Nephron progenitor cell (in vitro differentiated cells): ENCODE measurements at places on chromosomes 4 and X.

DNA sequence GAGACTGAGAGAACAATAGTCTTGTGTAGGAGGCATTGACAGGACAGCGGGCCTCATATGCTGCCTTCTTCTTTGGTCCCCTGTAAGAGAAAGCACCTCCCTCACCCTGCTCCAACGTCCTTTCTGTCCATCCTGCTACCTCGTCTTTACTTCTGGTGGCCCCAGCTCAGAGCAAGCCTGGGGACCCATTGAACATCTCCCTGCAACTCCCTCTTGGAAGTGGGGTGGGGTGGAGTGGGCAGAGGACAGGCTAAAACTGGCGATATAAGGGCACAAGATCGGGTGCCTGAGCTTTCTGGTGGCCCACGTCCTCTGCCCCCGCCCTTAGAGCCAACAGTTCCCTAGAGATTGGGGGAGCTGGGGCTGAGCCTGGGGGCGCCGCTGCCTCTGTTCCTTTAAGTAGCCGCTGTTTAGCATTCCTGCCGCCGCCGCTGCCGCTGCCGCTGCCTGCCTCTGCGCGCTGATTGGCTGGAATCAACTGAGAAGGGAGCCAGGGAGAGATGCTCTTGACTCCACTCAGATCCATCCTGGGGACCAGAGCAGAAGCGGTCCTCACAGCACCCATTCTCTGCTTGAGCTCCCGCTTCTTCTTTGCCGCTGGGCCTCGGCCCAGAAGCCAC, at the start of gene DLG3:
Gene DLG3, plus strand, starts transcription at position 510 of the 620 bp plus-strand sequence. CDS start 367 bp downstream, outside the sequence.
- DNase-seq: peak; percentile 67

DNA sequence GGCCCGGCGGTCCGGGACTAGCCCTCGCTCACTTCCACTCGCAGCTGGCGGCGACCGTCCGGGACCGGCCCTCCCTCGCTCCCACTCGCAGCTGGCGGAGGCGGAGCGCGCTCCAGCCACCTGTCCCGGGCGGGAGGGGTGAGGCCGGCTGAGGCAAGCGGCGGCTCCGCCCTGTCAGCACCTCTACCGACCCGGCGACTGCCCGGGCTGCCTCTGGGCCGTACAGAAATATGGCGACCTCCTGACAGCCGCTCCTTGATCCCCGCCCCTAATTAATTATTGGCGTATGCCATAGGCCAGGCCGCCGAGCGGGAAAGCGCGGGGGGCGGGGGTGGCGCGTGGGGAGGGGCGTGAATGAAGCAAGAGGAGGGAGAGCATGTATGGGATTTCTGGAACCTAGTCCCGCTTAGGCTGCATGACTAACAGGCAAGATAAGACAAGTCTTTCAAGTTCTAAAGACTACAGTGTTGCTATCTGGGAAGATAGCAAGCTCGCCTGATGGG, at the start of gene MORC4:
Gene MORC4, minus strand, starts transcription at position 200 of the 503 bp plus-strand sequence. CDS start 243 bp downstream, outside the sequence.
- DNase-seq: peak; percentile 70

GRCh38 chr4:72529148-72529822, 39.7 kb downstream of the ADAMTS3 start:
- no peak for DNase-seq

DNA sequence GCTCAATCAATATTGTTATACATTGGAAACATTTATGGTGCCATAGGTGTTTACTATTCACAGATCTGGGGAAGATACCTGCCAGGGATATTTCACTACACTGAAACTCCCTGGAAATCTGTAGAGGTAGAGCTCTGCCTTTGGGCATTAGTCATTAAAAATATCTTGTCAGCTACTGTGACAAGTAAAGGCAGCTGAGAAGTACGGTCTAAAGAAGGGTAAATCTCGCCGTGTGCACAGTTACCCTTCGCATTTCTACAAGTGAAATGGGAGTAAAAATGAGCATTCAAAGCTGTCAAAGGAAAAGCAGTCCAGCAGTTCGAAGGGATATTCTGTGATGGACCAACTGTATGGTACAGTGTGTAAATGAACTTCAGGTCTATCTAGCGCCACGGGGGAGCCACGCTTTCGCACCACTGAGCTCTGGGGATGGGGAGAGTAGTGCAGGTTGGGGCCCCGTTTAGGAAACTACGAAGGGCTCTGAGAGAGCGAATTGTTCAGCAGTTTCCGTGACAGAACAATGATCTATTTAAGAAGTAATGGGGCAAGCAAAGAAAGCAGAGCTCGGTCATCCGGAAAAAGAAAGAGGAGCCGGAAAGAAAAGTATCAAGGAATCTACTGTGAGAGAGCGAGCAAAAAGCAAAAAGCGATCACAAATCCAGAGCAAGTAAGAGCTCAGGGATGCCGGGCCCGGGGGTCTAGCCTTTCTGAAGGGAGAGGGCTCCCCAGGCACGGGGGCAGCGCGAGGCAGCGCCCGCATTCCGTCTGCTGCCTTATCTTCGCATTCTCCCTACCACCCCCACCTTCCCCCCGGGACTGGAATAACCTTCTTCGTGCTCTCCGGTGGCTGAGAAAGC, 646 bp downstream of the TIGD4 start:
- DNase-seq: peak; percentile 59

DNA sequence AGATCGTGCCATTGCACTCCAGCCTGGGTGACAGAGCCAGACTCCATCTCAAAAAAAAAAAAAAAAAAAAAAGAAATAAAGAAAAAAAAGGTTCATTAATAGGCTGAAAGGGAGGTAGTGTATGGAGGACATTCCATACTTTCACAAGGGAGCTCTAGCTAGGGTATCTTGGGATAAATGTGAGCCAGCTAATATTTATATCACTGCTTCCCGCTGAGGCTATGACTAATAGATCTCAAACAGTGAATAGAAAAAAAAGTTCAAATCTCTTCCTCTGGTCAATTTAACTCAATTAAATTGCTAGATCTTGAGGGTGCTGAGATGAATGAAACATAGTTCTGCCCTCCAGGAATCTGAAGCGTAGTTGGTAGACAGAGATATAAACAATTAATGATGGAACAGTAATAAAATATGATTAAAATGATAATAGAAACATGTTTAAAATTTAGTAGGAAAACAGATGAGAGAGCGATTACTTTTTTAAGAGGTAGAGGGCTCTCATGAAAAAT, 55.7 kb upstream of the SHISA3 start:
- no peak for DNase-seq

DNA sequence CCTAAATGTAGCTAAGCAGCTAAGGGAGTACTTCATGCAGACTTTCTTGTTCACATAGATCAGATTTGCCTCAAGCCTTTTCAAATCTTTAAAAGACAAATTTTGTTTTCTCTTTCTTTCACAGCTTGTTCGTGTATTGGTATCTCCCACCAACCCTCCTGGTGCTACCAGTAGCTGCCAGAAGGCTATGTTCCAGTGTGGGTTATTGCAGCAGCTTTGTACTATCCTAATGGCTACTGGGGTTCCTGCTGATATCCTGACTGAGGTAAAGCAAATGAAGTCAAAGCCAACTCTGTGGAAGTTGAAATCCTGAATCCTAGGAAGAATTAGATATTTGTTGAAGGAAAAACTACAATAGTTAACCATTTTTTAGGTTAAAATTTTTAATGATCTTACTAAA, 62.6 kb downstream of the USO1 start:
- DNase-seq: no peak

DNA sequence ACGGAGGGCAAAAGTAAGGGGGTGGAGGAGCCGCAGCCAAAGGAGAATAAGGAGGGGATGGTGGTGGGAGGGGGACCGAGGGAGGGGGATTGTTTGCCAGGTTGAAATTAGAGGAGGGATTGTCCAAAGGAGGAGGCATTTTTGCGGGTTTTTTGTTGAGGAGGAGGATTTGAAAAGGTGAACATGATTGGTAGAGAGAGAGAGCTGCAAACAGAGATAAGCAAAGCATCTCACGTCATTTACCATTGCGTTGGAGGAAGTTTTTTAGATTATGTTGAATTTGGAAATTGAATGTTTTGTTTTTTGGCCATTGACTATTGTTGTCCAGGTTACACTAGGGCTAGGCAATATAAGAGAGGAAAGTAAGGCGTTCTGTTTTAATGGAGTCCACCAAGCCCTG, 54.5 kb upstream of the ABCB7 start:
- no peak for DNase-seq

- DNase-seq: no peak
Observed at GRCh38 chr4:106473515-106473914, 104.9 kb upstream of the GIMD1 start.

DNA sequence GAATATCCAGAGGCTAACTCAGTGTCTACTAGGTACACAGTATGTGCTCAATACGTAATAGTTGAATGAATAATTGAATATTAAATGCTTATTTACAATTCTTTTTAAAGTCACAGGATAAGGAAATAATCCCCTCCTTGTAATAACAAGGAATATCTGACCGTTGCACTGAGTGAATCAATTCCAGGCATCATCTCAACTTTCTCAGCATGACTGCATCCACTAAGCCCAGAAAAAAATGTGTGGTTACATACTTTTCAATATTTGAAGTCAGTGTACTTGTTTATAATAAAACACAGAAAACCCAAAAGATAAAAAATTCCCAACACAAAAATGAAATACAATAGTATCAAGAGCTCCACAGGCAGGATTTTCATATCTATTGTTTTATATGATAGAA, 105.4 kb downstream of the TMEM144 start:
- DNase-seq: no peak

DNA sequence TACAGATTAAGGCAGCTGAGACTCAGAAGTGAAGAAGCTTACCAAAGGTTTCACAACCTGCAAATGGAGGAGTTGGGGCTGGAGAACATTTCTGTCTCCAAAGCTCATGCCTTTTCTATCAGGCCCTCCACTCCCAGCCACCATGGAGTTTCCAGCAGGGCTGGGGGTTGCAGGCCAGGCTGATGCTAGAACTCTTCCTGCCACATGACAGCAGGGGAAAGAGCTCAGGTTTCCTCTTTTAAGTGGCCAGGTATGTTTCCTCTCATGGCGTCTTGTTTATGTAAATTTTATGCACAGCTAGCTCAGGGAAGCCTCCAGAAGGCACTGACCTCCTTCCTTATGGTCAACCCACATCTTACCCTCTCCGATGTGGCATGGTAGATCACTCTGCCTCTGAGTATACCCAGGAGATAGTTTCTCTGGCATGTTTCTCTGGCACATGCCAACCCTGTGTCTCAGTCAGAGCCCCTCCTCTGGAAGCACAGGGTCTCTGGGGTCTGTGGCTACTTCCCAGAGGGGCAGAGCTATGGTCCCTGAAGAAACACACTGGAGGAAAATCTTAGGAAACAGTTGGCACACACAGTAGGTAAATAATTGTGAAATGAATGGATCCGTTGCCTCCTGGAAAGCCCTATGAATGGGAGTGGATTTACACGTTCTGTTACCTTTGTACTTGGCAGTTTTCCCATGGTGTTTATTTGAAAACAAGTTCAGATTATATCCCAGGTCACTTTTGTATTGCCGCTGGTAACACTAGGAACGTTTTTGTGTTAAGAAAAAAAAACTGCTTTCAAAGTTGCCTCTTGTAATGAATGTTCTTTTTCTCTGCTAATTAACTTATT, 28.9 kb downstream of the PDK3 start:
- DNase-seq: no peak

GRCh38 chrX:26783512-26784225, 567.7 kb downstream of the MAGEB5 start:
- DNase-seq: peak; percentile 27

DNA sequence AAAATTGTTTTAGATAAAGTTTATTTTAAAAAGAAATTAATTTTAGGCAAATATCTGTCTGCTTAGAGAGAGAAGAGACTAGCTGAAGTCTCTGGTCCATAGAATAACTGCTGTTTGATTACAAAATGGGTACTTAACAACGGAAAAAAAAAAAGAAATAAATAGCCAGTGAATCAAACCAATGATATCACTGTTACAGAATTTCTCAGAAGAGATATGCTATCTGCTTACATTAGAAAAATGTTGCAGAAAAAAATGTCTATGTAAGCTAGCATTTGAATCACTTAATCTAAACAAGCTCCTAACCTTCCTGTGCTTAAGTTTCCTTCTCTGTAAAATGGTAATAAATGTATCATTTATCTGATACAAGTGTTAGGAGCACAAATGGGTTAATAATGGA, 189.9 kb downstream of the IL15 start:
- no peak for DNase-seq

DNA sequence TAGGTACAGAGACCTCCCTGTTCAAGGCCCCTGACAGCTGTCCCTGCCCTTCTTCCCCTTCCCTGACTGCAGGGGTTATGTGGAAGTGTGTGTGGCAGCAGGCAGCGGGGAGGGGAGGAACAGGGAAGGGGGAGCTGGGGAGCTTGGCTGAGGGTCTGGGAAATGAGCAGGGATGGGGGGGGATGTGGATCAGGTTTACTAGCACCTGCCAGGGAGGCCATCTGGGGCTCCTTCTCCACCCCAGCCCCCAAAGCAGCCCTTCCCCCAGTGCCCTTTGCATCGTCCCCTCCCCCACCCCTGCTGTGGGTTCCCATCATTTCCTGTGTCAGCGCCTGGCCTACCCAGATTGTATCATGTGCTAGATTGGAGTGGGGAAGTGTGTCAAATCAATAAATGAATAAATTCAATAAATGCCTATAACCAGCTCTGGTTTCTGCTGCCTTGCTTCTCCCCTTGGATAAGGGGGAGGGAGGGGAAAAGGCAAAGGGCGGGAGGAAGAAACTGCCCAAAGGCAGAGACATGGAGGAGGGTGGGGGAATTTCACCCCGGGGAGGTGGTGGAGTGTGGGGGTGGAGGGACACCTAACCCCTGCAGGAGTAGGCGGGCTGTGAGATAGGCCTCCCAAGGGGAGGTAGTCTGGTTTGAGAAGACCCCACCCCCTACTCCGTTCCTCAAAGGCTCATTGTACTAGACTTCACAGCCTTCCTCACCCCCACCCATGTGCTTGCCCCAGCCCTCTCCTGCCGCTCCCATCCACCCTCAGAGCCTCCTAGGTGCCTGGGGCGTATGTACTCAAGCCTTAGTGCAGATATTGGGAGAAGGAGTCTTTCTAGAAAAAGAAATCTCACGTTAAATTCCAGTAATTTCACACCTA, 3.2 kb downstream of the CXorf65 start:
- DNase-seq: peak; percentile 48

DNA sequence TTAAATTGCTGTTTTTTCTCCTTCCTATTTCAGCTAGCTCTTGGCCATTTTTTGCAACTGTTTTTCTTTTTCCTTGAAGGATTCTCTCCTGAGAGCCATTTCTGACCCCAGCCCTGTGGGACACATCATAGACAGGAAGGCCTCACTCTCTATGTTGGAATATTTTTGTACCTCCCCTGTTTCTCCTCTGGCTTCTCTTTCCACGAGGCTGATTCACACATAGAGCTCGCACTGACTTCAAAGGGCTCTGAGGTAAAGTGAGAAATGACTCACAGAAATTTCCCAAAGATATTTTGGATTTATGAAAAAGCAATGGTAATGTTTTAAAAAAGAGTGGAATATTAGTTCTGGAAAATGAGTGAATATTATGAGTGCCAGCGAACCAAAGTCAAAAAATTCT, 181.7 kb upstream of the IGFBP7 start:
- no peak for DNase-seq

DNA sequence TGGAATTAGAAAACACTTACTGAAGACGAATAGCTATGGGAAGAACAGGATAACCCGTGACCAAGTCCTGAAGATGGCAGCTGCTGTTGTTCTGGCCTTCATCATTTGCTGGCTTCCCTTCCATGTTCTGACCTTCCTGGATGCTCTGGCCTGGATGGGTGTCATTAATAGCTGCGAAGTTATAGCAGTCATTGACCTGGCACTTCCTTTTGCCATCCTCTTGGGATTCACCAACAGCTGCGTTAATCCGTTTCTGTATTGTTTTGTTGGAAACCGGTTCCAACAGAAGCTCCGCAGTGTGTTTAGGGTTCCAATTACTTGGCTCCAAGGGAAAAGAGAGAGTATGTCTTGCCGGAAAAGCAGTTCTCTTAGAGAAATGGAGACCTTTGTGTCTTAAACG, 2.4 kb downstream of the AGTR2 start:
- no peak for DNase-seq

- no peak for DNase-seq
Observed at GRCh38 chr4:147968641-147969040, 236.8 kb downstream of the ARHGAP10 start.

- DNase-seq: no peak
Observed at GRCh38 chr4:6056976-6057766, 38.9 kb upstream of the C4orf50 start.
